ELR (cell line): ENCODE measurements at places on chromosomes 7 and 10.

GRCh38 chr7:27030393-27031050 lies 65.3 kb downstream of the HOXA1 start:
- no peak for DNase-seq

- DNase-seq: no peak
Measured at GRCh38 chr10:9437131-9437530, 1382.6 kb downstream of the GATA3 start.

- no peak for DNase-seq
Measured at GRCh38 chr7:149297034-149297755, 35.2 kb downstream of the ZNF783 start.

DNA sequence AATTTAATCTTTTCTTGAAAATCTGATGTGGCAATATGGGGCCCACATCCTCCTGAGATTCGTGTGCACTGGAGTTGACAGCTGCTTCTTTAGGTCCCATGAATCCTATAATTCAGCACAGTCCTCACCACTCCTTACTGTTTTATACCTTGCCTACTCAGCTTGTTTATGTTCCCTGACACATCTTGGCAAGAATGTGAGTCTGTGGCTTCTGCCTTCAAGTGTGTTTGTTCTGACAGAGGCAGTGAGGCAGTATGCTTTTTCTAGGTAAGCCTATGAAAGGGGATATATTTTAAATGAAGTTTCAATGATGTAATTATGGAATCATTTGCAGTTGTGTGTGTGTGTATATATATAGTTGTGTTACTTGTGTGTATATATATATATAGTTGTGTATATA lies 106.4 kb downstream of the AMPH start:
- DNase-seq: no peak

GRCh38 chr7:69476416-69476815 lies 121.9 kb upstream of the AUTS2 start:
- no peak for DNase-seq

DNA sequence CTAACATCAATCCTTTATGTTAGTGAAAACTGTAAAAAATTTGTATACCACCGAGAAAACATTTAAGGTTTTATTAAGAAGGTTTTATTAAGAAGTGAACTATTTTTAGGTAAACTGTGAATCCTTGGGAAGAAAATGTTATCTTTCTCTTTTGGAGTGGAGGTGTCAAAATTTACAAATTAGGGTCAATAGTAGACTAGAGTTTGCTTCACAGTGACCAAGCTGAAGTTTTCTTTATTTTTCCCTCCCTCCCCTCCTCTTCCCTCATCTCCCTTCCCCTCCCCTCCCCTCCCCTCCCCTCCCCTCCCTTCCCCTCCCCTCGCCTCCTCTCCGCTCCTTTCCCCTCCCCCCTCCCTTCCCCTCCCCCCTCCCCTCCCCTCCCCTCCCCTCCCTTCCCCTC lies 168.8 kb downstream of the CNTNAP2 start:
- no peak for DNase-seq

GRCh38 chr7:55550841-55551537 lies 21.3 kb downstream of the VOPP1 start:
- DNase-seq: no peak
